CD14-positive monocyte (primary cell): ENCODE measurements at places on chromosomes 3 and 15.
A peak's percentile ranks its signal among the peaks of the same experiment; 100 is the strongest.

GRCh38 chr3:194098081-194098842 is 37.7 kb upstream of the HES1 start:
- DNase-seq: peak; percentile 26

DNA sequence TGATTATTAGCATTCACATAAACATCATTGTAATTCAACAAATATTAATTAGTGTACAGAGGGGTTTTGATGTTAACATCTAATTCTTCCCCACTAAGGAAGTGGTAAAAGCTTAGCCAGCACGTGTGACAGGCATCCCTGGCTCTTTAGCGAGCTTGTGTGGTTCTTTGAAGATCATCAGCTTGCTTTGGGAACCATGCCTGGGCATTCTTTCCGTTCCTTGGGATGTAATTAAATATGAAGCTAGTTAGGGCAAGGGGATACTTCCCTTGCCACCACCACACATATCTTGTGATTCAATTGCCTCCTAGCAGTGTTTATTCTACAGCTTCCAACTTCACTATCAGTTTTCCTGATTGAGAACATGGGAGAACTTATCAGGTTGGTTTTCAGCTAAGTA is 246.5 kb downstream of the MYRIP start:
- DNase-seq: no peak

DNA sequence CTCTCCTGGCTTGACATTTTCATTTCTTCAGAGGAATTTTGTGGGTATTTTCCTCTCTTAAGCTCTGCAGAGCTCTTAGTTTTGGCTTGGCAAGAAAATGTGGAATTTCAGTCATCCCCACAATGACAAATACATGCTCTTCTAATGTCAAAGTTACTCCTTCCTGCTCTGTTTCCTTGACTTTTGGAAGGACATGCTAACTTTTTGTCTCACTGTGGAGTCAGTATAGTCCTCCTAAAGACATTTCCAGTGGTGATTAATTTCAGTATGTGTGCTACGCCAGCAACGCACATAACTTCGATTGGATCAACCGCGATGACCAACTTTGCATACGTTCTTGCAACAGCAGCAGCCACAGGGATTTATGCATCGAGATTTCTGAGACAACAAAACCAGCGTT is 13.3 kb downstream of the EBLN2 start:
- no peak for DNase-seq

GRCh38 chr15:55823191-55823670 is 80.3 kb upstream of the PRTG start:
- no peak for DNase-seq

- DNase-seq: no peak
Measured at GRCh38 chr3:51408021-51408420, 16.9 kb downstream of the RBM15B start.

GRCh38 chr15:42359249-42359648 is at the start of gene CAPN3:
Gene CAPN3, plus strand, starts transcription at chr15:42359501. Its CDS starts 305 bp downstream, at chr15:42359806.
- no peak for DNase-seq

- DNase-seq: peak; percentile 79
Measured at GRCh38 chr3:10389995-10390394, 69.1 kb upstream of the SEC13 start.
